Cortex of kidney (tissue), 1 donor: ENCODE measurements at places on chromosomes 7 and 10.

DNA sequence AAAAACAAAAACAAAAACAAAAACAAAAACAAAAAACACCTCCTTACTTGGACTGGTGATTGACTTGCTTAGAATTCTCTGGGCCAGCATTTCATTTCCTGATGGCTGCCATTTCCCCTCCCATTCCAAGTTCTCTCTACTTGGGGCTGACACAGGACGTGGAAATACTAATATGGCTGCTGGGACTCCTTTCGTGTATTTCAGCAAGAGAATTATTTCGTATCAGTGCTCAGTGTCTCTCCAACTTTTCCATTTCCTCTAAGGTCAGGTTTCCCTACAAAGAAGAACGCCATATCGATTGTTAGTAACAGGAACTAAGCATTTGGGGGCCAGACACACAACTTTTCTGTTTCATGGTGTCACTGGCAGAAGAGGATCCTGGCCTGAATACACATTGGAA, 22.5 kb upstream of the VAX1 start:
- DNase-seq: no peak

- no peak for DNase-seq
Observed at GRCh38 chr7:93407239-93407638, 167.3 kb downstream of the CALCR start.

DNA sequence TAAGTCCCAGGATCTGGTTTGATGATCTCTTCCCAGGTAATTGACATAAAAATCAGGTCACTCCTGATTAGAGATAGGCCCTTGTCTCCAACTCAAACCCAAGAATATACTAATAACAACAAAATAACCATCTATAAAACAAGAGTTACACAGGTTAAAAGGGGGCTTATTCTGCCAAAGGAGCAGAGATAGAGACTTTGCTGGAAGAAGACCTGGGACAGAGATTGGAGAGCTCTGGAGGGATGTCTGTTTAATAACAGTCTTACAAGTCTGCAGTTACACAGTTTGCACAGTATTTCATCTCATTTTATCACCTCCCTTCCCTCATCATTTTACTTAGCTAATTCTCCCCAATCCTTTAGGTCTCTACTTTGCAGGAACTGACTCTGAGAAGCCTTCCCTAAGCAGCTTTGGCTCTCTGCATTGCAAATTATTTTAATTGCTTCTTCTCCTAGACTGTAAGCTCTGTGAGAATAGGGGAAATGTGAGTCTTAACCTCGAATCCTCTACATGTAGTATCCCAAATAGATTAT, 3.7 kb upstream of the ZNF438 start:
- no peak for DNase-seq

DNA sequence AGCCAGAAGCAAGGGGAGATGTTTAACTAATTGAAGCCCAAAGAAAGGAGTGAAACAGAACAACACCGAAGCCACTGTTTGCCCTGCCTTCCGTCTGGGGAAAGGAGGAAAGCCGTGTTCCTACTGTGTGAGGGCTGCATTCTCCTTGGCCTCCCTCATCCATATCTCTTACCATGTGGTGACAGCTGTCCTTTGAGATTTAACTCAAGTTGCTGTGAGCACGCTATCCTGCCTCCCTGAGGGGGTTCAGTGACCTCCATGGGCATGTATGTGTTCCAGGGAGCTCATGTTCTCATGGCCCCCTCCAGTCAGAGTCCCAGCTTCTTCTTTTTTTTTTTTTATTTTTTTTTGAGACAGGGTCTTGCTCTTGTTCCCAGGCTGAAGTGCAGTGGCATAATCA, 26.2 kb upstream of the CRHR2 start:
- no peak for DNase-seq

- no peak for DNase-seq
Observed at GRCh38 chr7:150450491-150451001, at the start of gene GIMAP8. Gene GIMAP8, plus strand, starts transcription at chr7:150450630. Its CDS starts 16,069 bp downstream, at chr7:150466699.

GRCh38 chr7:22723637-22724036, 3.4 kb upstream of the IL6 start:
- DNase-seq: no peak

GRCh38 chr7:14900051-14900450, 2.5 kb downstream of the DGKB start:
- no peak for DNase-seq

DNA sequence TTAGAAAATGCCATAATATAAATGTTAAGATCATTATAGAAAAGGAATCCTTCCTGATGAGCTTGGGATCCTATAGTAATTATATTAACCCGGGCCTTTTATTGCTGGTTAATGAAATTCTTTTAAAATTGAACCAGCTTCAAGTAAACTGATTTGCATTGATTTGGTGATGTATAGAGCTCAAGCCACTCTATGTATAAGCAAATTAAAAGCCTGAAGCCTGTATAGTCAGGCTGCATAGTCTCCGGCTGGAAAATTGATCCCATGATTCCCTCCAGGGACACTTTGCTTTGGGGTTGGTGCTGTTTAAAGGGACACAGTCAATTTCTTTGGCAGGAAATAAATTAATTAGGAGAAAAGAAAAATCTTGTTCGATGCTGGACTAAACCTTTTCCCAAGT, 199.1 kb downstream of the HERPUD2 start:
- DNase-seq: no peak

- no peak for DNase-seq
Observed at GRCh38 chr7:117112640-117113039, 159.3 kb downstream of the ST7 start.

- no peak for DNase-seq
Observed at GRCh38 chr7:157737151-157738065, 400.6 kb downstream of the DNAJB6 start.

DNA sequence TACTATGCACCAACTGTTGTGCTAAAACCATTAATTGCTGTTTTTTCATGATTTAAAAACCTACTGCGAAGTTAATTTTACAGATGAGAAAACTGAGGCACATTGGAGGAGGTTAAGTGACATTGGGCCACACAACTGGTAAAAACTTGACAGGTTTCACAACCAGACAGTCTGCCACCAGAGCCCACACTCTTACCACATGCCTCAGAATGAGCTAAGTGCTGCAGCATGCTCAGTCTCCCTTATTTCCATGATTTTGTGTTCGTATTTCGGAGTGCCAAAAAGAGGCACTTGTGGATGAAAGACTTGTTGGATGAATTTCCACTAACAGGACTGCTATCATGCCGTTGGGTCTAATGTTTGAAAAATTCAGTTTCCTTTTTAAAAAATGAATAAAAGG, 77.4 kb downstream of the PCLO start:
- DNase-seq: no peak

- no peak for DNase-seq
Observed at GRCh38 chr10:75941223-75941801, 509.9 kb downstream of the LRMDA start.

GRCh38 chr10:73998929-73999691, 1.2 kb downstream of the VCL start:
- DNase-seq: peak; percentile 7

GRCh38 chr7:131947661-131948060, 391.2 kb upstream of the PODXL start:
- no peak for DNase-seq

- DNase-seq: no peak
Observed at GRCh38 chr10:118264838-118265470, 77.2 kb downstream of the FAM204A start.

GRCh38 chr7:80856769-80857168, 62.1 kb downstream of the SEMA3C start:
- no peak for DNase-seq

- no peak for DNase-seq
Observed at GRCh38 chr7:110204527-110204926, 886.4 kb upstream of the LRRN3 start.

DNA sequence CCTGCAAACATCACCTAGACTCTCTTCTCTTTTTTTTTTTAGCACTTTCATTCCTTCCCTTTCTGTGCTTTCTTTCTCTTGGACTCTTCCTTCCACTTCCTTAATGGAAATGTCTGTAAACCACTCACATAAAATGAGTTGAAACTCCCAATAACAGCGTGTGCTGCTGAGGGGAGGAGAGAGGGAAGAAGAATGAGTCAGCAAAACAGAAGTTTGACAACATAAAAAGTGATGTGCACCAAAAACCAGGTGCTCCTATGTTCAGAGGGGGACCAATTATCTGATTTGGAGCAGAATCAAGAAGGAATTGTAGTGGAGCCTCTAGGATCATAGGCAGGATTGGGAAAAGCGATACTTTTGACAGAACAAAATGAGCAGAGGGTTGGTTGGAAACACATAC, 712.1 kb upstream of the IGFBP3 start:
- no peak for DNase-seq

DNA sequence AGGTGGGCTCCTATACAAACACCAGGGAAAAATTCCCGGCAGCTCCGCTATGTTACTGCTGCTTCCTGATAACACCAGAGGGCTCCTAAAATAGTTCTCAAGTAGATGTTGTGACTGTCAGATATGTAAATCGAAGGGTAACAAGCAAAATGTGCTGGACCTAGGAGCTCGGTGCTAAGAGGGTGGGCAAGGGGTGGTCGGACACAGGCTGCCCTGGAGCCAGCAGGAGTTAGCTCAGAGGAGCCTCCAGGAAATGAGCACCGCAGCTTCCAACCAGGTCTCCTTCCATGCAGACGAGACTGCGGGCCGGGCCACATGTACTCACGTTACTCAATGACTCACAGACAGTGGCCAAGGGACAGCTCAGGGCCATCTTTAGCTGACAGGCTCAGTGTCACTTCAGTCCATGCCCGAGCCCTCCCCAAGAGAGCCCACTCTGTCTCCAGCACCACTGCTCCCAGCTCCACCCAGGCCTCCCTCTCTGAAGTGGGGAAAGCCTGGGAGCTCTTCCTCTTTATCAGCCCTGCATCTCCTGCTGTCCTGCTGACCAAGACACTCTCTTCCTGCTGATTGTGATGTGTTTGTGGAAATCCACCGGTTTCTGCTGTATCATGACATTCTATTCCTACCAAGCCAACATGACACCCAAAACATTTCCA, 37.2 kb upstream of the TMEM273 start:
- DNase-seq: no peak

DNA sequence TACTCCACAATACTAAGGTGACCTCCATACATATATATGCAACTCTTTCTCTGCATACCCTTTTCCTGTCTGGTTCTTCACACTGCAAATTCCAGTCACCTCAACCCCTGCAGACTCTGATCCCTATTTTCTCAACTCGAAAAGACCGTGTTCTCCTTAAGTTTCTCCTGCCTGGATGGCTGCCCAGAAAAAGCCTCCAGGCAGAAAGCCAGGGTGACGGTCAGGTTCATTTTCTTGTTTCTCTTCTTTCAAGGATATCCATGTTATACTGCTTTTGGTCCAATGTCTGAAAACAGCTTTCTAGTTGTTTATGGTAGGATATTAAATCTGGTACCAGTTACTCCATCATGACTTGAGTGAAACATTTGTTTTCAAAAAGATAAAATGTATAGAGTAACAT, 267.8 kb upstream of the MYO3A start:
- no peak for DNase-seq

GRCh38 chr7:79430391-79430790, 23.1 kb downstream of the MAGI2 start:
- no peak for DNase-seq

- no peak for DNase-seq
Observed at GRCh38 chr7:100859856-100860255, 7.3 kb upstream of the TRIP6 start.

GRCh38 chr7:37196676-37197075, 252.0 kb downstream of the ELMO1 start:
- no peak for DNase-seq
